ENCODE measurements at places on chromosomes 5 and 9.
A peak's percentile ranks its signal among the peaks of the same experiment; 100 is the strongest.

- peak; percentile 76 for DNase-seq
Observed at GRCh38 chr9:15135164-15135792, 171.7 kb downstream of the TTC39B start.

DNA sequence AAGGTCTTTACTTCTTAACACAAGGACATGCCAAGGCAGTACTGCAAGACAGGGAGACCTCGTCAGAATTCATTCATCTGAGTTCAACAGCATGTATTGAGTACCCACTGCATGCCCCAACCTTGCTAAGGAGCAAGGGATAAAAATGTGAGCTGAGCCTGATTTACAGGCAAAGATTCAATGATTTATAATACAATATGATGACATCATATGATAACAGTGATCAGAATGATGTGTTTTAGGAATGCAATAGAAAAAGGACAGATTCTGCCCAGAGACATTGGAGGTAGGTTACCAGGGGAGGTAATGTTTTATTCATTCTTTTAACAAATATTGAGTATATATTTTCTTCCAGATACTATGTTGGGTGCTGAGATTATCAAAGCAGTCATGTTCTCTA lies 406.6 kb downstream of the ARHGEF28 start:
- no peak for DNase-seq

DNA sequence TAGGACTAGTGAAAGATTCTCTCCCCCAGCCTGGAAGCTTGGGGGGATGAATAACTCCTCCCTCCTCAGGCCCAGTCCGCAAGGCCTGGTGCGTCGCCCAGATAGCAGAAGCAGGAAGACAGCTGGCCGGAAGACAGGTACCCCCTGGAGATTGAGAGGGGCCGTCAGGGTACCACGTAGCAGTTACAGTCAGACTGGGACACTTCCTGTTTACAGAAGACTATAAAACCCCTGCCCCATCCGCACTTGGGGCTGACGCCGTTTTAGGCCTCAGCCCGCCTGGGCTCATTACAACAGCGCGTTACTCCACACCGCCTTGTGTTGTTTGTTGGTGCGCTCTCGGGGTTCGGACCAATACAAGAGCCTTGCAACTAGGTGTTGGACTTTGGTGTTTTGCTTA lies 15.4 kb downstream of the SEMA6A start:
- no peak for DNase-seq

DNA sequence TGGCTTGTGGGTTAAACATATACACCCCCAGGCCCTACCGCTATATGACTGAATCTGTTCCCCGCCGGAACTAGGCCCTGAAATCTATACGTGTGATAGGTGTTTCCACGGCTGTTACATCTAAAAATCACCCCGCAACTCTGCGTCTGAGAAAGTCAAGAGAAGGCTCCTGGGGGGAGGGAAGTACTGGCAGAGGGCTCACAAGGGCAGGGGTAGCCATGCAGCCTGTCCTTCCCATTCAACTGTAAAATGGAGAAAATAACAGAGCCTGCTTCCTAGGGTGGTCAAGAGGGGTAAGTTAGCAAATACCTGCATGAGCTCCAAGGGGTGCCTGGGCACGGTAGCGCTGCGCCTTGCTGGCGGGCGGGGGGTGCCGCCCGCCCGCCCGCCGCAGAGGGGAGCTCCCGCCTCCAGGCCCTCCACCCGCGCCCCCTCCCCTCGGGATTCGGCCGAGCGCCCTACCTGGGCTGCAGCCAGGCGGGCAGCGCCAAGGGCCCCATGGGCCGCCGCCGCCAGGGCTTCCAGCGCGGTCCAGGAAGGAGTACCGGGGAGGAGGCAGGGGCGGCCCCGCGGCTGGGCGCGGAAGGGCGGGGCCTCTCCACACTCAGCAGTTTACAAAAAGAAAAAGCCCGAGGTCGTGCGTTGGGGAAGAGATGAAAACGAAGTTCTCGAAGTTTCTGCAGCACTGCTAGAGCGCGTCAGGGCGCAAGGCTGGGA lies at the start of gene HACD4:
Gene HACD4, minus strand, starts transcription at position 550 of the 717 bp plus-strand sequence. Its CDS starts 50 bp downstream, at position 500.
- DNase-seq, result peak; percentile 42

DNA sequence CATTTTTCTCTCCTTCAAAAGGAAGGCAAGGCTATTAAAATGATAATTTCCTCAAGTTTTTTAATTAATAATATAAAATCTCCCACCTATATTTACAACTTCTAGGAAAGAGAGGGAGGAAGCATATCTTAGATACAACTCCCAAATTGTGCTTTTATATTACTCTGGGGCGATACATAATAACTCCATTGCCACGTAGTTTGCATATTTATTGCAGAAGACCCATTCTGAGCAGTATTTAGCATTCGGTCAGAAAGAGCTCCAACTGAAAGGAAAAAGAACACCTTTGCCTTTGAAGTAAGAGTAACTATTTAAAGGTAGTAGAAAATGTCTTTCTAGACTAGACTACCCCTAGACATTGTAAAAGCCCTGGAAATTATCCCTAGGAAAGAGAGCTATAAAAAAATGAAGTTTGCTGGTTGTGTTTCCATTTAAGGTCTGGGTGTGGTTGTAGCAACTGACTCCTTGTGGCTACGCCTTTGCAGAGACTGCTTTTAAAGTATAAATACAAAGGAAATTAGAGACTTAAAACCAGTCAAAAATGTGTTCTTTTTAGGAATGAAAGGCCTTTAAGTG lies 566.1 kb downstream of the ZNF608 start:
- DNase-seq, result no peak

- no peak for DNase-seq
Observed at GRCh38 chr5:113487416-113487780, 855 bp downstream of the MCC start.

DNA sequence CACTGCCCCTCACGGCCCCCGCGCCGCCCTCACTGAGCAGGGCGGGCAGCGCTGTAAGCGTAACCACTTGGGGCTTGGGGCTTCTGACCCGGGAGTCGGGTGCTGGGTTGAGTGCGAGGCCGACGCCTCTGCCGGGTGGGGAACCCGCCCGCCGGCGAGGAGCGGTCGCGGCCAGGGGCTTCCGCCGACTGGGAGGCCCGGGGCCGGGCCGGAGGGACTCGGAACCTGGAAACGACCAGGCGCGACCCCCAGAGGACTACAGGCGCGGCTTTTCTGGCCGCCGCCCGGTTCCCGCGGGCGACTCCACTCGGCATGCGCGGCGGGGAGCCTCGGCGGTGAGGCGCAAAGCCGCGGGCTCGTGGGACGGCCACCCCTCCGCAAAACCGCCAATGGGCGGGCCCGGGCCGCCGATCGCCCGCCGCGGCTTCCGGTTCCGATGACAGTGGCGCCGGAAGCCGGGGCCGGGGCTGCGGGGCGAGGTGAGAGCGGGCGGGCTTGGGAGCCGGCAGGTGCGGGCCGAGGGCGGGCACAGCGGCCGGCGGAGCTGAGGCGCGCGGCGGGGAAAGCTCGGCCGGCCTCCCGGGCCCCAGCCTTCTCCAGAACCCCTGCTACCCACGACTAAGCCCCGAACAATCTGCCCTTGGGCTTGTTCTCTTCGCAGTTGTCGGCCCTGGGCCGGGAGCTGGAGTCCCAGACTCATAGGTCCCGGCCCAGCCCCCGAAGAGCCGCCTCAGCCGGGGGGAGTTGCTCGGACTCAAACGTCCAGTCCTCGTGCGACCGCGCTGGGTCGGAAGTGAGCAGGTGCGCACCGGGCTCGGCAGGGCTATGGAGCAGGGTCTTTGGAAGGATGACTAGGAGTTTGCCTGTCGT lies at the start of gene RMND5B:
Gene RMND5B, plus strand, starts transcription at position 439 of the 870 bp plus-strand sequence. CDS start 7,106 bp downstream, outside the sequence.
- DNase-seq, result peak; percentile 88

DNA sequence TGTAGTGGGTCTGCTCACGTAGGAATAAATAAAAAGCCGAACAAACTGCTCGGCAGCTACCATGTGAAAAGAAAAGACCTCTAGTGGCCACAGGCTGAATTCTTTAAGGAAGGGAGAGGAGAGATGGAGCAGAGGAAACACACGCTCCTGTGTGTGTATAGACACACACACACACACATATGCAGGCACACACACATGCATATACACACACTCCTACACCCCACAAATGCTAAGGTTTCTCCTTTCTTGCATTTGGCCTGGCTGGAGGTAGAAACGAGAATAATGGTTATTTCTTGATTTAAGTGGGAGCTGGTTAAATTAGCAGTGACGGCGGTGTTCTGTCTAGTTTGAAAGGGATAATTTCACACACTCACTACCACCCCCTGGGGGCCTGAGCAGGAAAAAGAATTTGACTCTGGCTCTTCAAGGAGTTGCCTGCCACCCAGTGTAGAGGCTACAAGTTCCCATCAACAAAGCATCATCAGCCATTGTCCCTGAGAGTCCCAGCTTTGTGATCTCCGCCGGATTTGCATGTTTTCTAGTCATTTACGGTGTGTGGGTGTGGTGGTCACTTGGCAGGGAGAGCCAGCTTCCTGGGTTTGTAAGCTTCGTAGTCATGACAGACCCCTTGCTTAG lies at the start of gene INSYN2B:
Gene INSYN2B, minus strand, starts transcription at position 78 of the 636 bp plus-strand sequence. CDS start 96,597 bp downstream, outside the sequence.
- peak; percentile 27 for DNase-seq

DNA sequence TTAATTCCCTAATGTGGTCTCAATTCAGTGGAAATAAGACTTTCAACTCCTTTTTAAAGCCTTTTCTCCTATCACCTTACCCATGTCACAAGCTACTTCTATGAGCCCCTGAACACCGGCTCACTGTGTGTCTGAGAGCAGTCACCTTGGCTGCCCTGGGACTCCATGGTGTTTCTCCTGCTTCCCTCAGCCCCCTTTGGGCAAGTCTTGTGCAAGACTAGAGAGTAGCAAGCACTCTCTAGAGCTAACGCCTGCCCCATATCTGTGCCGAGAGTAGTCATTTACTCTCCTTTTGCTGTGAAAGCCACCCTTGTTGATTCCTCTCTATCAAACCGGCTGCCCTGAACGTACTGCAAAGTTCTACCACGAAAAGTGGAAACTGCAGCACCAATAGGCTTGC lies 77.9 kb upstream of the DAB2 start:
- DNase-seq, result no peak

DNA sequence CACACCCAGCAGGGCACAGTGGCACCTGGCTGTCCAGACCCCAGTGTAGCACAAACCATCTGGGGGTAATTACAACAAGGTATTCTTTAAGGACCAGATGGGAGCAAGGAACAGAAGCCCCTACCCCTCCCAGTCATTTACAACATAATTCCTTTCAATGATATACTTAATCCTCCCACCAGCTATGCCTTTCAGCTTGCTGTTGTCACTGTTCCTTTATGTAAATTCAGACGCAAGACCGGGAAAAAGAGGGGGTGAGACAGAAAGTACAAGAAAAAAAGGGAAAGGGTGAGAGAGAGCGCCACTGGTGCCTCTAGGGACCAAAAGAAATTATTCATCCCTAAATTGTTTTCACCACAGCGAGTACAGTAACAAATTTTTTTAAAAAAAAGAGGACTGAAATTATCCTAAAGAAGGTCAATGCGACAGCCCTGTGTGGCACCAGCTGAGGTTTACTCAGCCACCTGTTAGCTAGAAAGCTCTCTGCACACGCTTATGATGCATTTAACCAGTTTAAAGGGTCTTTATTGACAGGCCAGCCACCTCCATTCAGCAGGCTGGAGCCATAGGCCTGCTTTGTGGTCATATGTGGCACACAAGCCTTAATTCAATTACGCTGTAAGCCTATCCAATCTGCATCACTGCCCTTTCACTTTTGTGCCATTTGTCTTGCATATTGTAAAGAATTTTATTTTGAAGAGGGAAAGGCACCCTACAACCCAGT lies 210.2 kb upstream of the ISL1 start:
- peak; percentile 77 for DNase-seq

DNA sequence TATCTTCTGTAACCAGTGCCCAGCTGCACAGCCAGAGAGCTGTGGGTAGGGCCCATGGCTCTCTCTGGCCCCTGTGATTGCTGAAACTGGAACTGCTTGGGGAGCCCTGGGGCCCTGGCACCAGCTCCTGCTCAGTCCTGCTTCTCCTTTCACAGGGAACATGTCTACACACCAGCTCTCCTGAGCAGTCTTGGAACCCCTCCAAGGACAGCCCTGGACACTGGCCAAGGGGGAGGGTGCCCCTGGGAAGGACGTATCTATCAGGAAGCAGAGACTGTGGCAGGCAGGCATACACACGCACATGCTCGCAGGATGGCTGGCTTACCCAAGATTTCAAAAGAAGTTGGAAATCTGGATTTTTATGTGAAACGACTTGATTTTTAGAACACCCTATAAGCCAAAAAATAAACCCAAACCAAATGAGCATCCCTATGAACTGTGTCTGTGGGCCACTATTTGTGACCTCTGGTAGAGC lies 8.8 kb upstream of the TRAF1 start:
- peak; percentile 96 for DNase-seq

GRCh38 chr5:114319236-114319635 lies 42.6 kb upstream of the KCNN2 start:
- DNase-seq, result no peak

- no peak for DNase-seq
Observed at GRCh38 chr5:5014586-5015235, 125.4 kb upstream of the ADAMTS16 start.

DNA sequence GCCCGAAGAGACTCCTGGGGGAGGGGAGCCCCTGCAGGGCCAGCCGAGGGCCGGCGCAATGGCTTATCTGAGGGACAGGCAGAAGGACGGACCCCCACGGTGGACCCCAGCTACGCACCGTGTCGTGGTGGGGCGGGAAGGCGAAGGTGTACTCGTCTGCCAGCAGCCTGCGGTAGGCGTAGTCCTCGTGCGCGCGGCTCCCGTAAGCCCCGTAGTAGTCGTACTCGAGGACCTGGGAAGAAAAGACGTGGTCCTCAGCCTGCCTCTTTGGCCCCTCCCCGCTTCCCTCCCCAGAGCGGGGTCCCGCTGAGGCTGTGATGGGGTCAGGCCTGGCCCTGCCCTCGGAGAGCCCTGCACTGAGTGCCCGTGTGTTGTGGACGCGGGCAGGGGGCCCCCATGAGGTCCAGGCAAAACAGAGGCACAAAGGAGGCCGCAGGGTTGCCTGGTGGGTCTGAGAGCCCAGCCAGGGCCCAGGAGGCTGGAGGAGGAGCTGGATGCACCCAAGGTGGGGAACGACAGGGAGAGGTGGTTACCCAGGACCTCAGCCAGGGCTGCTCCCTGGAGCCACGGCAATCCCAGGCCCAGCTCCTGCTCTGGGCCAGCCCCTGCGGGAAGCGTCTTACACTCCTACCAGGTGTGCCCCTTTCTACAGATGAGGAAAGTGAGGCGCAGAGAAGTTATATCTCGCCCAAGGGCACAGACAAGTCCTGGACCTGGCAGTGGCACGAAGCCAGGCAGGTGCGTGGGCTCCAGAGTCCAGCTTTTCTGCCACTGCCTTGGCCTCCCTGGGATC lies 35.2 kb downstream of the SARDH start:
- no peak for DNase-seq

GRCh38 chr5:32387211-32387610 lies 57.3 kb downstream of the ZFR start:
- no peak for DNase-seq

- no peak for DNase-seq
Observed at GRCh38 chr5:103657301-103657700, 94.7 kb upstream of the NUDT12 start.

DNA sequence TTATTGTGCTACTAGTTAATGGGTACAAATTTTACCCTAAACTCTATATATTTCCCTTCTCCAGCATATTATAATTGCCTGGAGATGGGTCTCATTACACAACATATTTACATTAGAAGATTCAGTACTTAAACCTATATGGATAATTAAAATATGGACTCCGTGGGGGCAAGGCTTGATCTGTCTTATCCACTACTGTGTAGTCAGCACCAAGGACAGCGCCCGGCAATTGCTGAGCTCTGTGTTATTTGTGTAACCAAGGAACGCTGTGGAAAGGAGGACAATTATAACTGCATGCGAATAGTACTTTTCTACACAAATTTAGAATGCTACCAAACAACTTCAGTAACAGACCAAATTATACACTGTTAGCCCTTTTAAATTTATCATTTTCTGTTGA lies 77.7 kb downstream of the DNAH5 start:
- DNase-seq, result no peak

- no peak for DNase-seq
Observed at GRCh38 chr5:35781181-35781790, 75.4 kb upstream of the IL7R start.

GRCh38 chr9:124122813-124123462 lies 111.4 kb downstream of the LHX2 start:
- DNase-seq, result no peak

Measured in NCI-H345 (cell line).